ENCODE measurements at places on chromosomes 16 and 17. TPM values are rescaled to one million over a fixed set of nuclear protein-coding genes. Genes with fewer than 3 reads are reported as not detected.

PPP1R1B gene
- total RNA-seq = 27.3 TPM

CYTH1 gene
- total RNA-seq = 53.4 TPM

OMG gene
- total RNA-seq = 6.1 TPM

ASIC2 gene
- 28.9 TPM for total RNA-seq

MARVELD3 gene
- total RNA-seq = not detected

VPS35L gene
- 55.8 TPM for total RNA-seq
